ENCODE measurements at places on chromosomes 3 and 15.
A peak's percentile ranks its signal among the peaks of the same experiment; 100 is the strongest.

DNA sequence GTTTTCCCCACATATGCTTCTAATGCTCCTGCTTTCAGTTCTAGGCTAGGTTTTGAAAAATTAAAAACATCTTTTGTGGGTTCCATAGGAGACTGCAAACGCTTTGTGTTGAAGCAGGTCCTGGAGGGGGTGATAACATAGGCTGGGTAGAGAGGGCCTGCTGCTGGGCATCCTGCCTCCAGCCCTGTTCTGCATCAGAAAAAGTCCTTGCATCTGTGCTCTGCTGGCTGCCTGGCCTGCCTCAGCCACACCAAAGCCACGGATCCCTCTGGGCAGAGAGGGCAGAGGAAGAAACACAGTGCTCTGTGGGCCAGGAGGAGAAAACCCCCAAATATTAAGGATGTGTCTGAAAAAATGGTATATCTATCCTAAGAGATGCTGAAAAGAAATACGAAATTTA, 3.9 kb upstream of the ARPP21 start:
- no peak for DNase-seq

- peak; percentile 27 for DNase-seq
Observed at GRCh38 chr3:45976191-45977091, 19.2 kb downstream of the FYCO1 start.

DNA sequence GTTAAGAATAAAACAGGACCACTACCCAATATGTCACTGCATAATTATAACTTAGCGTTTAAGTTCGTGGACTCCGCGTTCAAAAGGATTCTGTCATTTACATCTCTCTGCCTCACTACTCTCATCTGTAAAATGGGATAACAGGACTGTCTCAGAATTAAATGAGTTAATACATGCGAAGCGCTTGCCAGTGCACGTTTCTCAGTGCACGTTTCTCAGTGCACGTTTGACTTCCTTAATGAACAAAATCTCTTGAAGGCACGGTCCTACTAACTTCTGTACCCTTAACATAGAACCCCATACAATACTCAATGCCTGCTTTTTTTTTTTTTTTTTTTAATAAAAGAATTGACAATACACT, 499 bp downstream of the RABL3 start:
- no peak for DNase-seq

DNA sequence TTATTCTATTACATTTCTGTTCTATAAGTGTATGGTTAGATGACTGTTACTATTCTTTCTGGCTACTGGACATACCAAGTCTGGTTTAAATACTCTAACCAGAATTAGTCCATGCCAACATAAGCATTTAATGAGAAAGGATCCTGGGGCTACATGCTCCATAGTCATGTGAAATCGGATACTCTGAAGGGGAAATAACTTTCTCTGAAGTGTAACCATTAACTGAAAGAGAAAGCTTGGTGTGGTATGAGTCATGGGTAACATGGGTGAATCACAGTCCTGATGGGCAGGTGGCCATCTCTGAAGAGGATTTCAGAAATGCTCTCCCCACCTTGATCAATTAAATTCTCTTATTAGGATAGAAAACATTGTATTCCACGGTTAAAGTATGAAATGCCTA, 69.4 kb downstream of the FHIT start:
- DNase-seq: no peak

GRCh38 chr3:131491084-131491483, 11.7 kb downstream of the MRPL3 start:
- no peak for DNase-seq

GRCh38 chr3:134922866-134923265, 127.8 kb downstream of the EPHB1 start:
- no peak for DNase-seq

DNA sequence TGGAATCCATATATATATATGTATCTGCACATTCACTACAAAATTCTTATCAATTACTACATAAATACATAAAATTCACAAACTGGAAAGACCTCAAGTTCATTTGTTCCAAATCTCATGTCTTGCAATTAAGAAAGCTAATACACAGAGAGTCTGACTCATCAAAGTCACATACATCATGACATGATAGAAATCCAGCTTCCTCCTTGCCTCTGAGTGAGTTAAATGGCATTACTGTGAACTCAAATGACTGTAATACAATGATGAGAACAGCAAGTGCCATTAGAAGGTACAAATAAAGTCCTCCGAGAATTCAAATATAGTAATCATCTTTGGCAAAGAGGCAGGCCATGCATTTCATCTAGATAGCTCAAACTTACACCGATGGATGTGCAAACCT, 55.1 kb upstream of the AGTR1 start:
- no peak for DNase-seq

- no peak for DNase-seq
Observed at GRCh38 chr15:88674661-88675060, 35.8 kb downstream of the ISG20 start.

GRCh38 chr3:185280572-185281365, 26.9 kb upstream of the EHHADH start:
- DNase-seq: no peak
